Epithelial cell of proximal tubule (primary cell): ENCODE measurements at places on chromosomes 1 and 21. TPM values are rescaled to one million over a fixed set of nuclear protein-coding genes. Genes with fewer than 3 reads are reported as not detected.
A peak's percentile ranks its signal among the peaks of the same experiment; 100 is the strongest.

GRCh38 chr1:227915564-227916553 lies 31.9 kb downstream of the WNT9A start:
- no peak for DNase-seq

DNA sequence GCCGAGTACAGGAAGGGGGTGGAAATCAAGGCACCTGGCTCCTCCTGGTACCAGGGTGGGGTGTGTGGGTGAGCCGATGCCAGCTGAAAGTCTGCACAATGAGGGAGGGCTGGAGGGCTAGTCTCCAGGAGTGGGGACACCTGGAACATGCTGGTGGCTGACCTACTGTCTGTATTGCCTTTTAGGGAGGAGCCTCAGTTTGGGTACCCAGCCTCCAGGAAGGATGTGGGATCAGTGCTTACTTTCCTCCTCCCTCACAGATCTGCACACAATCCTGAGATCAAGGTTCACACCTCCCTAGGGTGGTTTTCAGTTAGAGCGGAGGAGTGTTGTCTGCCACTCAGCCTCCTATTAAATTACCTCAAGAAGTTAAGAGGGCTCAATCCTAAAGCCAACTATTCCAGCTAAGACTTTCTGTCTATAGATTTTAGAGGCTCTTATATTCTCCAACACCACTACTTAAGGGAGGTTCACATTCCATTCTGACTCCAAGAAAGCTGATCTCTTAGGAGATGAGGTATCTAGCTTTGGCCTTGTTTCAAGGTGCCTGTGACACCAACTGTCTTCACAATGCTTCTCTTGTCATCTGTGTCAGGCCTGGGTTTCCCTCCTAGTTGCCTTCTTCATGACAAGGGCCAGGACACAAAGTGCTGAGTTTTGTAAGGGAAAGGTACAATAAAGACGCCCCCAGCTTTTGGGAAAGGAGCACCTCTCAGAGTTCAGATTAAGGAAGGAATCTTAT lies 15.7 kb downstream of the SSR2 start:
- DNase-seq, result no peak

DNA sequence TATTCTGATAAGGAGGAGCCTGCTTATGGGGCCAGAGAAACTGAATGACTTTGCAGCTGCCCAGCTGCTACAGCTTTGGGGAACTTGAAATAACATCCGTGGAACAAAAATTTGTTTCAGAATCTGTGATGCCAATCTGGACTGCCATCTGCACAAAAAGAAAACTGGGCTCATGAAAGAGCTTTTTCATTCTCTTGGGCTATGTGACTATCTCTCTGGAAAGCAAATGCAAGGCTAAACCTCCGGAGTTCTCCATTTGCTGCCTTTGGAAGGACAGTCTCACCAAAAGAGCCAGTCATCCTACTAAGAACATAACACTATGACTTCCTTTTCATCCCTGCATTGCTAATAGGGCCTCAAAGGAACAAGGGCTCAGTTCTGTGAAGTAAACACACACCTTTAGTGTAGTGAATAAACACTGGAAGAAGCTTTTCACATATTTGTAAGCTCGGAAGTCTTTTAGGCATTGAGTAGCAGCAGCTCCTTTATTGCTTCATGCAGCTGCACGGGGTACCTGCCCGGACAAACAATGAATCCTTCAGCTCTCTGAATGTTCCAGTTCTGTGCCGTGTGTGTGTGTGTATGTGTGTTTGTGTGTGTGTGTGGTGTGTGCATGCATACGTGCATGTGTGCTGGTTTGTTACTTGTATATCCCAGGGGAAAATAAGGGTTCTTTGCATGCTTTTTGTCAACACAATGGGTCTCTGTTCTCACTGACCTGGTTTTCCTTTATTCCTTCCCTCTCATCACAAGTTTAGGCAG lies 255.5 kb upstream of the SGIP1 start:
- DNase-seq, result no peak

GRCh38 chr1:229452956-229453801 lies 19.3 kb upstream of the ACTA1 start:
- DNase-seq, result no peak

GRCh38 chr1:53001128-53001527 lies 60.9 kb upstream of the PODN start:
- no peak for DNase-seq

- DNase-seq, result no peak
Observed at GRCh38 chr1:26277261-26277661, 2.6 kb upstream of the SH3BGRL3 start.

GRCh38 chr1:31346785-31347184 lies 26.1 kb downstream of the FABP3 start:
- DNase-seq, result no peak

GRCh38 chr1:2190491-2190976 lies 4.0 kb downstream of the FAAP20 start:
- DNase-seq, result no peak

GRCh38 chr1:41489561-41489960 lies 5.1 kb upstream of the EDN2 start:
- DNase-seq, result no peak

DNA sequence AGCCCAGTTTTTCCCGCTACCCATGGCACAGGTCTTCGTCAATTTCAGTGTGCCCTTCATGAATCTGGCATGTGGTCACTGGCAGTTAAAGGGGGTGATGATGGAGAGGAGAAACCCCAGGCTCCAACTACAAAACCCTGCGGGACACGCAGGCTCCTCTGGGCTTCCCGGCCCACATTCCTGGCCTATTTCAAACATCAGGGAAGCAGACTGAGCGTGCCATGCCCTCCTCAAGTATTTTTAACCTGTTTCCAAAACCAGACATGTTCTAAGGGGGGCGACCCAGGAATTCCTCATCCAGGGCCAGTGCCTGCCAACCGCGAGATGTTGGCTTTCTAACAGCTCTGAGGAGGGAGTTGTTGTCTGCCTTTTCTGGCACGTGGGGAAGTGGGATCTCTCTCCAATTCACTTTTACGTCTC lies 85.1 kb downstream of the CAPZB start:
- no peak for DNase-seq

DNA sequence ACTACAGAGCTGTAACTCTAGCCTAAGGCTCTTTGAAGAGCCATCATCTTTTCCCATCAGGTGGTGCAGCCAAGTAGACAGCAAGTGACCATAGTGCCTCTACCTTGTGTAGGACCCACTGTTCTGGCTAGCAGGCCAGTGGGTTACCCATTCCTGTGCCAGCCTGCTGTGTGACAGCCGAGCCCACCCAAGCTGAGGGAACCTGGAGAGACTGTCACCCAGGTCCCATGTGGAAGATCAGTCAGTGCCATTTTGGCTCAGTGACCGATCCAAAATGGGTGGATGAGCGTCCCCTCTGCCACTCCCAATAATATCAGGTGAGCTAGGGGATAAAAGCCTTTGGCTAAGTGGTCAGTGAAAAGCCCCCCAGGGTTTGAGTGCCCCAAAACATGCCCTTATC lies 417.9 kb downstream of the MATN1 start:
- DNase-seq, result no peak

GRCh38 chr1:39835935-39836594 lies 47.2 kb downstream of the TRIT1 start:
- DNase-seq, result no peak

DNA sequence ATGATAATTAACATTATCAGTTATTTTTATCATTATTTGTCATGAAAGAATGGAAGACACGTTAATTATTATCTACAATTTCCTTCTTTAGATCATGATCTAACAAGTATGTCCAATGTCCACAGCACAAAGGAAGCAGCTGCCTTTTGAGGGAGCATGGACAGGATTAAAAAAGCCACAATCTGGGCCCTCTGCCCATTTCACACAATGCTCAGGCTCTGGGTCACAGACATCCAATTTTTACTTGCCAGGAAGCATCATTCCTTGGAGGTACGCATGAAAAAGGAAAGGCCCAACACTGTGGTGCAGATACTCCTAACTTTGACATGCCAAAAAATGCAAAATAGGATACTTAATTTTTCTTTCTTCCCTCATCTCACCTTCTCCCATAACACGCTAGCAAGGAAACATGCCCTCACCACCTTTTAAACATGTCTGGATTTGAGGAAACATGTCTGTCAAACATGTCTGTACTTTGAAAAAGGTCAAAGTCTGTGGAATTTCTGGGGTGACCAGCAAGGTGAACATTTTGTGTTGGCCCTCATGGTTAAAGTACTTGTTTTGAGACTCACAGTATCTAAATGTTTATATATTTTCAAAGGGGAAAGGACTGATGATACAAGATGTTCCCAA lies 40.0 kb downstream of the GADD45A start:
- no peak for DNase-seq

GRCh38 chr1:40980453-40981121 lies 1.1 kb downstream of the CTPS1 start:
- DNase-seq, result no peak

DNA sequence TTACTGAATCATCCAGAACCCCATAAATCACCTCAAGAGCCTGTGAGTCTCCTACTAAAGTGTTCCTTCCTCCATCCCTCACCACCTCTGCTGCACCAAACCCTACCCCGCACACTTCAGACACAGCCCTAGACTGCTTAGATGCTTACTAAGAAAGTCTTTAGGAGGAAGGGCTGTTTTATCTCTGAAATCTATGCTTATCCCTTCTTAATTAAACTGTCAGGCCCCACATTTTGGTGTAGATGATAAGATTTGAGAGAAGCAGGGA lies 216.8 kb upstream of the SGIP1 start:
- no peak for DNase-seq

- peak; percentile 89 for DNase-seq
Observed at GRCh38 chr1:109877317-109877771, 33.3 kb upstream of the CSF1 start.

DNA sequence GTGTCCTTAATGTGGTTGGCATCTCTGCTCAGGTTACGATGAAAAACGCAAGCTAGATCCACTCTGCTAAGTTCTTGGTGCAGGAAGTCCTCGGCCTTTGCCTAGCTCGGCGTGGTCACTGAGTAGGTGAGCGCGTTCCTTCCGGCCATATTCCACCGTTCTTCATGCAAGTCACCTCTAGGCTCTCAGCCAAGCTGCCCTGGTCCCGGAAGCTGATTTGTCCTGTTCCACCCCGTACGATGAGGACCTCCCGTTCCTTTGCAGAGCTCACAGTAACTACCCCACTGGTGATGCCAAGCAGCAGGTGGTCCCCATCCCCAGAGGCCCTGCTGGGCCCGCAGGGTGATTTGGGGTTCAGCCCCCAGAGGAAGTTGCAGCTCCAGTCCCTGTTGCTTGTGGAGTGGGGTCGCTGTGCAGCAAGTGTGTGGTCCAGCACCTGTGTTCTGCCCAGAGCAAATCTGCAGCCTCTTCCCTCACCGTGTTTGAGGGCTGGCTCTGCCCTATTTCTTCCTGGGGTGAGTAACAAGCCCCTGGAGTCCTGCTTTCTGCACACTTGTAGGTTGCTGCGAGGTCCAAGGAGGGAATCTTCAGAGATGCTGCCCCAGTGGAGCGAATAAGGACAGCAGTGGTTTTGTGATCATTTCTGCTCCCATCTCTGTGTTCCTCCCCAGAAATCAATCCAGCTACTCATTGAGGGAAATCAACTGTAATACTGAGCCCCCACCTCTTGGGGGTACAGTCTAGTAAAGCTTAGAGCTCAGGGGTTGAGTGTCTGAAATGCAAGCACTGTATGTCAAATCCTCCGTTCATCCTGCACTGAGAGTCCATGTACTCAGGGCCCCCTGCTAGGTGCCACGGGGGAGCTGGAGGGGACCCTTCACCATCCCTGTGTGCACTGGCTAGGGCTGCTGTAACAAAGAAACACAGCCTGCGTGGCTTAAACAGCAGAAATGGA lies 2.3 kb downstream of the UMODL1 start:
- DNase-seq, result no peak

- DNase-seq, result no peak
Observed at GRCh38 chr1:7845761-7846160, 7.1 kb downstream of the UTS2 start.

- no peak for DNase-seq
Observed at GRCh38 chr1:156775799-156776198, 8.5 kb downstream of the PRCC start.

DNA sequence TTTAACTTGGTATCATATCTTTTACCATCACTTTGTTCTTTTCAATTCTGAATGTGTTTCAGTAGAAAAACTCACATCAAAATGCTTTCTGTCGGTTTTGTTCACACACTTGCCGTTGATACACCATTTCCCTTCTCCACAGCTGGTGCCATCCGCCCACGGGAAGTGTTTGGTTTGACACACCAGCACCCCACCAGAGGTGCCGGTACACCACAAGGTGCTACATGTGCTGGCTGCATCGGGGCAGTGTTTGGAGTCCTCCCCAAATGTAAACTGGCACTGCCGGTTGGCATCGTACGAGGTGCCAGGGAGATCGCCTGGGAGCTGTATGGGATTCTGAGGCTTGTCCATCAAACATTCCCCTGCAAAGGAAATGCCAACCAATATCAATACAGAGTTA lies 5.0 kb downstream of the ADAMTS1 start:
- no peak for DNase-seq

GRCh38 chr21:34363733-34364132 lies at the start of gene KCNE2:
Gene KCNE2 (plus strand): TSS chr21:34364006. CDS start chr21:34370479, 6,473 bp downstream.
- DNase-seq, result no peak

DNA sequence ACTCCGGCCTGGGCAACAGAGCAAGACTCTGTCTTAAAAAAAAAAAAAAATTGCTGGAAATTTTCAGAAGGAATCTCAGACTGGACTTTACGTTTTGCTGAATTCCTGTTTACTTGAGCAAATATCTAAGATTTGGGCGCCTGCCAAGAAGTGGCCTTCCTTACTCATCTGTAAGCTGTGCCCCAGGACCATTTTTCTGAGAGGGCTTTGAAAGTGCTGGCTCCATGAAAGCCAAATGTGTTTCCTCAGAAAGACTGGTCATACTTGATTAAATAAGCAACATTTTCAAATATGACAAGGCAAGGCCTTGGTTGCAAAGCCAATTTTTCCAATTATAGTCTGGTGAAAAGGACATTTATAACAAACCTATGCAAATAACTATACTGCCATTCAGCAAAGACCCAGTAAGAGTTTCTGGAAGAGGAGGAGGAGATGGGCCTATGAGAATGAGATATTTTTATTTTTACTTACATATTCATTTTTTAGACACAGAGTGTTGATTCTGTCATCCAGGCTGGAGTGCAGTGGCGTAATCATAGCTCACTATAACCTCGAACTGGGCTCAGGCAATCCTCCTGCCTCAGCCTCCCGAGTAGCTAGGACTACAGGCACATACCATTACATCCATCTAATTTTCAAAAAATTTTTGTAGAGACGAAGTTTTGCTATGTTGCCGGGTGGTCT lies 56.3 kb upstream of the HTR1D start:
- no peak for DNase-seq

The TRPM2 gene
- 0.52 and 1.7 TPM in 2 replicates for total RNA-seq

The LRRC39 gene
- 0.07 TPM in 1 of 2 replicates, not detected in the other for total RNA-seq

The PLXNA2 gene
- 5.7 and 8.5 TPM in 2 replicates for total RNA-seq

The ITLN2 gene
- not detected in 2 replicates for total RNA-seq

The RAB25 gene
- total RNA-seq, result 17.8 and 47.5 TPM in 2 replicates

The SYPL2 gene
- 0.12 TPM in 1 of 2 replicates, not detected in the other for total RNA-seq

The RCAN3 gene
- 13.5 and 17.6 TPM in 2 replicates for total RNA-seq

The FBXO28 gene
- total RNA-seq, result 23.2 and 33.9 TPM in 2 replicates

The SDC3 gene
- 25.6 and 35.2 TPM in 2 replicates for total RNA-seq

The CAMK1G gene
- 0.23 TPM in 1 of 2 replicates, not detected in the other for total RNA-seq

The PAQR7 gene
- total RNA-seq, result 9.4 and 15.0 TPM in 2 replicates

The FAAH gene
- total RNA-seq, result 4.3 and 12.8 TPM in 2 replicates

The NBPF8 gene
- total RNA-seq, result 10.8 and 13.7 TPM in 2 replicates

The NUF2 gene
- total RNA-seq, result 39.3 and 43.6 TPM in 2 replicates

The KIF2C gene
- total RNA-seq, result 72.8 and 88.2 TPM in 2 replicates

The MX2 gene
- total RNA-seq, result 0.07 and 0.12 TPM in 2 replicates

The TNFRSF9 gene
- 0.69 and 1.4 TPM in 2 replicates for total RNA-seq
